ENCODE measurements at places on chromosomes 2 and 18. TPM values are rescaled to one million over a fixed set of nuclear protein-coding genes. Genes with fewer than 3 reads are reported as not detected.

HOXD9 gene
- 0.06 TPM for total RNA-seq

C1QL2 gene
- not detected for total RNA-seq

NIF3L1 gene
- 38.3 TPM for total RNA-seq

CHST9 gene
- total RNA-seq = not detected

DAW1 gene
- total RNA-seq = 0.23 TPM

ALKAL2 gene
- total RNA-seq = not detected

UGT1A4 gene
- total RNA-seq = not detected
